Astrocyte (in vitro differentiated cells and primary cell): ENCODE measurements at places on chromosomes 6 and 20. TPM values are rescaled to one million over a fixed set of nuclear protein-coding genes. Genes with fewer than 3 reads are reported as not detected.

DNA sequence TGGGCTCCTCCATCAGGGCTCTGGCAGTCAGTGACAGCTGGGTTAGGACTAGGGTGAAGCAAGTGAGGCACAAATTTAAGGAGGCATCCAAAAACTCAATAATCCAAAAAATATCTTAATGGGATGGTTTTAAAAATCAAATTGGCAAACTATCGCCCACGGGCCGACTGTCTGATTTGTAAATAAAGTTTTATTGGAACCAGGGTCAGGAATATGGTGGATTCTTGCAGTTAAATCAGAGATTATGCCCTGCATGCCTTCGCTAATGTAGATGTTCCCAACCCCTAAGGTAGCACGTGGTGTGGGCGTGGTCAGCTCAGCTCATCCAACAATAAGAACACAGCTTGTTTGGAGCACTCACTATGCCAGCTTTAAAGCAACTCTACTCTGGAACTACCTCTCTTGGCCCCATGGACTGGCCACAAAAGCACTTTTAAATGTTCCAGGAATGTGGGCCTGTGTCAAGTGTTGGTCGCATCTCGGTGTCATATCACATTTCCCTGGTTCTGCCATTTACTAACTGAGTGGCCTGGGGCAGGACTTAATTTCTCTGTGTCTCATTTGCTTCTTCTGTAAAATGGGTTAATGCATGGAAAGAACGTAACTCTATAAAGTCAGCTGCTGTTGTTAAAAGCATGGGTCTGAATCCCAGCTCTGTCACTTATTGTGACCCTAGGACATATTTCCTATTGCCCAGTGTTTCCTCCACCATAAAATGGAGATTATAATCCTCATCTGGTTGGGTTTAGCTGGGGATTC, 7.0 kb downstream of the TP53RK start:
- DNase-seq = no peak

- DNase-seq = no peak
These were observed 28.9 kb upstream of the C6orf58 start for GRCh38 chr6:127547904-127548649.

DNA sequence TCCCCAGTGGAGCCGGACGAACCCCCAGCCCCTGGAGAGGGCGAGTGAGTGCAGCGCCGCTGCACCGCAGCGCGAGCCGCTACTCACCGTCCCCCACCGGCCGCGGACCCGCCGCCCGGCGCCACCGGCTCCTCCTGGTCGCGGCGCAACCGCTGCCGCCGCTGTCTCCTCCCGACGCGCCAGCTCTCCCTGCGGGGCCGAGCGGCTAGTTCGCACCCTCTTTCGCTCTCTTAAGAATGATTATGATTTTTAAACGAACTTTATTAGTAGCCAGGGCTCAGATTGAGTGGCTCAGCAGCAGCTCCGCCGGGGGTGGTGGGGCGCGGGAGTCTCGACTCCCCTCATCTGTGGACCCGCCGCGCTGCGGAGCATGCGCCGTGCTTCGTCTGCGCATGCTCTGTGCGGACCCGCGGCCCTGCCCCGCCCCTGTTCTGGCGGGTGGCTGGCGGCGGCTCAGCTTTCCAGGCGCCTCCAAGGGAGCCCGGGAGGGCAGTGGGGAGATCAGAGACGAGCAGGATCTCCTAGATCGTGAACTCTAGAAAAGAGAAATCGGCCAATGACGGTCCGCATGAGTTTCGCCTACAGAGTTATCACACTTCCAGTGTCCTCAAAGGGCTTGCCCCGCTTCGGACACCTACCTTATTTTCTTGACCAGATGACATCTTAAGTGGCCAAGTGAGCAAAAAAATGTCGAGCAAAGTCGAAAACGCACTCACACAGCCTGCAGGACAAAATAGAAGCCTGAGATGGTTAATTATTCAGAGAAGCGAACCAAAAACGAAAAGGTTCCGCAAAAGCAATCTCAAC, at the start of gene RAB23:
RAB23 (minus strand) TSS at position 372 of the 807 bp plus-strand sequence. CDS start 11,927 bp downstream, outside the sequence.
- DNase-seq = peak; percentile 54

DNA sequence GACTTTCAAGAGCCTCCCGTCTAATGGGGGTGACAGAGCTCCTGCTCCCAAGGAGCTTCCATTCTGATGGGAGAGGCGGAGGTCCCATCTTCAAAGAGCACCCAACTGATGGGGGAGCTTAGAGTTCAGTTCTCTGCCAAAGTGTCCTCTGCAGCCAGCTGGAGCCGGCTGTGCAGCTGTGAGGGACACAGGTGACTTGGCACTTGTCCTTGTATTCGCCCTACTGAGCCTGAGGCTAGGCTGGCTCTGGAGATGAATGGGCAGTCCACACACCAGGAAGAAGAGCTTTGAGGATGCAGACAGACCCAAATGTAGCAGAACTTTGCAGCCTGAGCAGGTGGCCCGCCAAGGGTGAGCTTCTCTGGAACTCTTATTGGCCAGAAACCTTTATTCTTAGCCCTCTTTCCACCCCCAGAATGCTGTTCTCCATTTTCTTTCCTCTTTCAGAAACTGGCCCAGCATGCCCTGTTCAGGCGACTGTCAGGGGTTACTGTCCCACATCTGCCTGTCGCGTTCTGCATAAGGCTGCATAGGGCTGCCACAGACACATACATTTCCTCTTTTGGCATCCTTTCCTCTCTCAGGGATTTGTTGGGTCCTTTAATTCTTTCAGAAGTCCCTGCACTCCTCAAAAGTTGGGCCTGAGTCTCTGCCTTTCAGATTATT, 108.7 kb upstream of the LRFN2 start:
- no peak for DNase-seq

DNA sequence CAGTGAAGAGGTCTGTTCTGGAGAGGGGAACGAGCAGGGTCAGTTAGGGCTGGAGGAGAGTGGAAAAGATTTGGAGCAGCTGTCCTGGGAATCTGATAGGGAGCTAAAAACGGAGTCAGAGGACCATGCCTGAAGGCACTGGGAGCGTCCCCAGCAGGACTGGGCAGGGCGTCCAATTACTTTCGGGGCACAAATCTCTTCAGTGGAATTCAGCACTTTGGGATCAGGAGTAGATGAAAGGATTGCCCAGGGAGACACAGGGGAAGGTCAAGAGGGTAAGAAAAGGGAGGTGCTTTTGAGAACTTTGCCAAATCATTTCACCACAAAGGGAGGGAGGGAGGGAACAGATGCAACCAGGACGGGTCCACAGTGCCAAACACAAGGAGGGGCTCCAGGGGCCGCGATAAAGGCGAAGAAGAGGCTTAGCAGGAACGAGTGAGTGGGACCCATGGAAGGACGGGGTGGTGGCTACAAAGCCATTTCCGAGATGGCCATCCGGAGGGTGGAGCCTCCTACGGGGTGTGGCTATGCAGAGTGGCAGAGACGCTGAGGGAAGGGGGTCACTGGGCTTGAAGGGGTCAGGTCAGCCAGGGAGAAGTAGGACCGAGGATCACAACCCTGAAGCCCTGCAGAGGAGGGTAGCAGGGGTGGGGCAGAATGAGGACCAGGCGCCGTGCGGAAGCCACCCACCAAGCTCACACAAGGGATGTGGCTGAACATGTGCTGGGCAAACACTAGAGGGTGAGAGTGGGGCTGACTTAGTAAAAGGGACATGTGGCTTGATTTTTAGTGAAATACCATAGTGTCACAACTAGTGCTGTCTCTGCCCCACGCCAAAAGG, 180.0 kb upstream of the RREB1 start:
- DNase-seq = no peak

DNA sequence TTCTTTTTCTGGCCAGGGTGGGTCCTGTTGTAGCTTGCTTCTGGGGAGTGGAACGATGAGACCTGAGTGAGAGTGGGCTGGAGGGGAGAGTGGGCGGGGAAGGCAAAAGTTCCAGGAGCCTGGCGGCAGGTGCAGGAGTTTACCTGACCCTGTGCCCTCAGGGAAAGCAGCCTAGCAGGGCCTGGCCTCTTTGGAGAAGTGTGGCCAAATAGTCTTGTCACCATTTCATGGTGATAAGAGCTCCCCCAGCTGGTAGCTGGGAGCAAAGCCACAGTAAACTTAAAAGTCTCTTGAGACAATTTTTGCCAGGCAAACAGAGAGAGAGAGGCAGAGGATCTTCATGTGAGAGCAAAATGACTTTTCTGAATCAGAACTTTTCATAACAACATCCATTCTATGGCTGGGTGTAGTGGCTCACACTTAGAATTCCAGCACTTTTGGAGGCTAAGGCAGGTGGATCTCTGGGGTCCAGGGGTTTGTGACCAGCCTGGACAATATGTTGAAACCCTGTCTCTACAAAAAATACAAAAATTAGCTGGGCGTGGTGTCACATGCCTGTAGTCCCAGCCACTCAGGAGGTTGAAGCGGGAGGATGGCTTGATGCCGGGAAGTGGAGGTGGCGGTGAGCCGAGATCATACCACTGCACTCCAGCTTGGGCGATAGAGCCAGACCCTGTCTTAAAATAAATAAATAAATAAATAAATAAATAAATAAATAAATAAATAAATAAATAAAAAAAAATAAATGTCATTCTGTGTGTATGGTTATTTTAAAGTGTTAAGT, 161.8 kb upstream of the SCGN start:
- DNase-seq = peak; percentile 38

HDGFL1 gene
- total RNA-seq = not detected in 2 replicates

FAM162B gene
- total RNA-seq = not detected in 2 replicates

SLC35D3 gene
- total RNA-seq = not detected in 2 replicates
